Left kidney (tissue), 8 donors: ENCODE measurements at places on chromosomes 3 and 15.
A peak's percentile ranks its signal among the peaks of the same experiment; 100 is the strongest.

- DNase-seq, result peak; percentile 72
Observed at GRCh38 chr15:100902436-100903167, 16.6 kb upstream of the LRRK1 start.

GRCh38 chr3:106018102-106018501 lies 149.3 kb upstream of the CBLB start:
- DNase-seq, result no peak

DNA sequence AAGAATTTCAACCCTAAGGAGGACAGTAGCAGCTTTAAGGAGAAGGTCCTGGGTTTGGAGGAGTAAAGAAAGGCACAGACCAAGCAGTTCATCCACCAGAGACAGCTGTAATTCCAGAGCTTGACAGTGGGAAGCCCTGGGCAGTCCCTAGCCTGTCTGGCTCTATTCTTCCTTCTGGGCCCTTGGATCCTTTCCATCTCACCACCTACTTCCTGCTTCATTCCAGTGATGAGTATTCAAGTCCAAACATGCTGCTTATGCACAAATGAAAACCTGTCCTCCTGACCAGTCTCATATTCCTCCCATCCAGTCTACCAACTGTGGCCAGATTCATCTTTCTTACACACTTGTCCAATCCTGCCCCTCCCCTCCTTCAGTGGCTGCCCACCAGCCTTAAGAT lies 171.4 kb downstream of the CNTN3 start:
- DNase-seq, result no peak

DNA sequence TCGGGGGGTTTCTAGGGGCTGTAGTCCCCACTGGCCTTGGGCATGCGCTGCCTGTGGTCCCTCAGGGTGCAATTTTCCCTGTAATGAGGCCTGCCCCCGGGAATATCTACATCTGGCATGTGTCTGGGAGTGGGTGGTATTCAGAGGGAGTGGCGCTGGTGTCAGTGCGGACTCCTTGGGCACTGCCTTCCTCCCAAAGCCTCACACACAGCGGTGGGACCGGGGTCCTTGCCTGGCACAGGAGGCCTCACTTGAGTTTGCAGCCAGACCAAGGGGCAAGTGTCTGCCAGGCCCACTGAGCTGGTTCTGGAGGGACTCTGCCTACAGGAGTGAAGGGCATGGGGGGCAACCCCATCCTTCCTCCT lies 53.5 kb upstream of the PCSK6 start:
- DNase-seq, result no peak

- no peak for DNase-seq
Observed at GRCh38 chr3:165805946-165806561, 31.2 kb downstream of the BCHE start.

DNA sequence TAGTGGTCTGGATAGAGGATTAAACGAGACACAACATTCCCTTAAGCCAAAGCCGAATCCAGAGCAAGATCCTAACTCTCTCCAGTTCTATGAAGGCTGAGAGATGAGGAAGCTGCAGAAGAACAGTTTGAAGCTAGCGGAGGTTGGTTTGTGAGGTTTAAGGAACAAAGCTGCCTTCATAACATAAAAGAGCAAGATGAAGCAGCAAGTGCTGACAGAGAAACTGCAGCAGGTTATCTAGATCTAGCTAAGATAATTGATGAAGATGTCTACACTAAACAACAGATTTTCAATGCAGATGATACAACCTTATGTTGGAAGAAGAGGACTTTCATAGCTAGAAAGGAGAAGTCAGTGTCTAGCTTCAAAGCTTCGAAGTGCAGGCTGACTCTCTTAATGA lies 14.8 kb upstream of the GASK1A start:
- no peak for DNase-seq

GRCh38 chr15:48279608-48280007 lies 51.6 kb upstream of the DUT start:
- no peak for DNase-seq

- DNase-seq, result no peak
Observed at GRCh38 chr3:195895078-195895860, 13.1 kb downstream of the TNK2 start.

DNA sequence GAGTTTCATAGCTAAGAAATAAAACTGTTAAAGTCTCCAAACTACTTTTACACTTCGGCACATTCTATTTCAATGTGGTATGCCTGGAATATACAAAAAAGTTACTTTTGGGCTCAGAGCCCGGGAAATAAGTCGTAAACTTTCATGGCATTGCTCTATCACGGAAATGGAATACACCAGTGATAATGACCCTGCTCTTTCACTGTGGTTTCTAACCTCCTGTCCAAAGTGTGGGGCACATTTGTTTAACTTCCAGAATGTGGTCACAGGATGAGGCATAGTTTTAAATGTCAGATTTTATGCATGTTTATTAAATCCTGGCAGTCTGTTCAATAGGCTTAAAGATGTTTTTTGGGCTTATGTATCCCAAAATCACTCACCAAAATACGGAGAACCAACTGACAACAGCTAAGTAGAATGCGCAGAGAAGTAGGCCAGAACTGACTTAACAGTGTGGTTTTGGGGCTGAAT lies 5.1 kb downstream of the CXCR6 start:
- DNase-seq, result no peak

GRCh38 chr15:44593042-44593736 lies 56.2 kb downstream of the EIF3J start:
- peak; percentile 6 for DNase-seq

DNA sequence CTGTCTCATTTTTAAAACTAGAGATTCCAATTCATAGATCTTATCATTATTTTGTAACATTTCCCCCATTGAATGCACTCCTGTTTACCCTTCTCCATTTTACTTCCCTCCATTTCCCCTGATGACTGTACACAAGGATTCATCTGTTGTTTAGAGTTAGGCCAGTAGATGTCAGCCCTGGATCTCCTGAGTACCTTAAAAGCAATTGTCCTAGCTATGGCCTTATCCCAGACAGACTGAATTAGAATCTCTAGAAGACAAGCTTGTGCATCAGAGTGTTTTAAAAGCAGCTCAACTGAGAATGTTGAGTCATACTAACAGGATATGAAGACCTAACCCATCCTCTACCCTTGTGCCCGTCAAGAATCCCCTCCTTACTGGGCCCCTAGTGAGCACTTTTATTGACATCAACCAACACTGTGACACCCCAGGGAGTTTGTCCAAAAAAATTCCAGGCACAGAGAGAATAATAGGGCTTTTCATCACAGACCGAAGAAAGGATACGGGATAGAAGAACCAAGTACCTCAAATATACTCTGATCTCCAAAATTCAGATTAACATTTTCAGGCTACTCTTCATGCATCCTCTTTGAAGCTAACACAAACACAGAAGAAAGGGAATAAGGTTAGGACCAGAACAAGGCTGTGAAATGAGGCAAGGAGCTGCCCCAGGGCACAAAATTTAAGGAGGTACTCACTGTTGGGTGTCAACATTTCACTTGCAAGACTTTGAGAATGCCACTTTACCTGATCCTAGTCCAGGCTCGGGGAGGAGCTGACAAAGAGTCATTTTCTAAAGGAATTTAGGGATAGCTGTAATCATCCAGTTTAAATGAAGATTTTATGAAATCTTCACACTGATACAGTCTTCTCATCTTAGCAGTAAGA lies 17.1 kb downstream of the ZBED2 start:
- peak; percentile 7 for DNase-seq

DNA sequence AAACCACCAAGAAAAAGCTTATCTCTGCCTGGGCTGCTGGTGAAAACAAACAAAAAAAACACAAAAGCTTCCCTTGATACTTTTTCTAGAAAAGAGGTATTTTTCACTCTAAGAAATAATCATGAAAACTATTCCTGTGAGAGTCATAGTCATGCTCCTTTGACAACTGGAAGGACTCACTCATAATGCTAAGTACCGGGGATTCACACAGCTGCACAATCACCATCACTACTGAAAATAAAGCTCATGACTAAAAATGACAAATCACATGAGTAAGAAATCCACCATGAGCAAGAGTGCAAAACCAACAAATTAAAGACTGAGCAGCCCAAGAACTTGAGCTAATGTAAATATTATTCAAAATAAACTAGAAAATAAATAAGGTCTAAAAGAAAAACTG lies 10.6 kb upstream of the POU1F1 start:
- DNase-seq, result no peak

DNA sequence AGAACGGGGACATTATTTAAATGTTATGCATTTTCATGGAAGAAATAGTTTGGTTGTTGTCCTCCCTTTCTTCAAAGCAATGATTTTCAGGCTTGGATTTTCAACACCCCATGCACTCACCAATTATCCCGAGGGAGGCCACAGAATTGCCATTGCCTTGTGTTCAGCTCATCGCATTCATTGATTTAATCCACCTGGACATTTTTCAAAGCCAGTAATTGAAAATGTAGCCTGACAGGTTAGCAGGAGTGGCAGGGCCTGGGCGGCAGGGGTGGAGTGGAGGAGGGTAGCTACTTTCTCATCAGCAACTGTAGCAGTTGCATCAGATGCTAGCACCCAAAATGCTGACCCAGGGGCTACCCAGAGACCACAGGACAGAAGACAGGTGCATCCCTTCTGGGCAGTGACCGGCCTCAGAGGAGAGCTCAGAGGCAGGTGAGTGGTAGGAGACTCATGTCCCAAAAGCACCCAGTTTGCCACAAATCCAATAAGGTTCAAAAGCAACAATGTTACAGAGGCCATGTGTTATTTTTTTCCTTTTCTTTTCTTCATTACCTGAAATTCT lies 242.4 kb downstream of the CD47 start:
- no peak for DNase-seq

DNA sequence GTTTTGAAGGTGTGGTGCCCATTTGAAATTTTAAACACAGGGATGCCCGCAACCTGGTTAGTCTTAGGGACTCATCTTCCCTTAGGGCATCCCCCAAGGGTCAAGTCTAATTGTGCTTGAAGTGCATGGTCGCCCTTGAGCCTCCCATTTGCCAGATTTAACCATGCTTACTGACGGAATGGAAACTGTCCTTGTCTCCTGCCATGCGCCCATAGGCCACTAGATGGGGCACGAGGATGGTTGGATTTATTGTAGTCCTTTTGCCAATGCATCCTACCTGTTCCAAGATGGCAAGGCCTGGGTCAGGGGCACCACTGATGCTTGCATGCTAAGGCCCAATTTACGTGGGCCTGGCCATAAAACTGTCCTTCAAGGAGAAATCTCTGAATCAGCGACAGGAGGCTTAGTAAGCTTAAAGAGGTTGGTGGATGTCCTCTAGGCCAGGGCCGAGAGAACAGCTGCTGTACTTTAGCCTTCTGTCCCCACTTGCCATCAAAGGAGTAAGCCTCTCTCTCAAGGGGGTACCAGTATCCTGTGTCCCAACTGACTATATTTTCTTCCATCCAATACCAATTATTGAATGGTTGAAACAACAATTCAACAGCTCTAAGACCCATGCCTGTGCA lies 355.4 kb downstream of the OTOL1 start:
- no peak for DNase-seq

DNA sequence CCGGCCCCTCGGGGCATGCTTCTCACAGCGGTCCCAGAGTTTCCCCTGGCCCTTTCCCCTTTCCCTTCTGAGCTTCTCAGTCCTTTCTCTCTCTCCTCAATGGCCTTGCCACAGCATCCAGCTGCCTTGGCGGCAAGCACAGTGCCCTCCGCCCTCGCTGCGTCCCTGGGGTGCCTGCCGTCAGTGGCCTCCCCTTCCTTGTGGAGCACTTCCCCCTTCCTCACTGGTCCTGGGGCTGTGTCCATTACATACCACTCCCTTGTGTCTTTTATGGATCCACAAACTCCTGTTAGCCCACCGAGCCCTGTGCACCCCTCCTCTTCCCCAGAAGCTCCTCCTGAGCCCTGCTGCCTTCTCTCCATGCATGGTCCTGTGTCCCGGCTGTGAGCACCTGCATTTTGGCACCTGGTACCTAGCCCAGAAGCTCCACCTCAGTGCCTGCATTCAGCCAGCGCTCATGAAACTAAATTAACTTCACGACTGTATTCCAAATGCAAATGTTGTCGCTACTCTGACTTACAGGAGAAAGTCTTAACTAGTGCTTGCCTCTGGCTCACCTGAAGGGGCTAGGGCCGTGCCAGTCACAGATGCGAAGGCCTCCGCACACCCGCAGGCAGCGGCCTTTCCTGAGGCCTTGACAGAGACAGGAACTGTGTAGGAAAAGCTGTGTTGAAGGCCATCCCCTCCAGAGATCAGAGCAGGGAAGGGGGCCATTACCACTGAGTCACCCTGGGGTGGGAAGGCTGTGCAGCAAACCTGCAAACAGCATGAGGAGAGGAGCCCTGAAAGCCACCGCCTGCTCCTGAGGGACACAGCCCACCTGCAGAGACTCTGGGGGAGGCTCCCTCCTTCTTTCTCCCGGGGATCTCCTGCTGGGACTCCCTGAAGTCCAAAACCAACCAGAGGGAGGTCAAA lies 19.1 kb upstream of the KLF13 start:
- DNase-seq, result no peak
